Lower lobe of right lung (tissue), 2 donors: ENCODE measurements at places on chromosomes 6 and 20.

- DNase-seq, result no peak
- H3K27me3 ChIP-seq, result no peaks in the 10 kb centered on the region
- no peaks in the 10 kb centered on the region for H3K36me3 ChIP-seq
- H3K4me1 ChIP-seq, result no peaks in the 10 kb centered on the region
These were observed 27.4 kb downstream of the GLP1R start for GRCh38 chr6:39075807-39076622.

DNA sequence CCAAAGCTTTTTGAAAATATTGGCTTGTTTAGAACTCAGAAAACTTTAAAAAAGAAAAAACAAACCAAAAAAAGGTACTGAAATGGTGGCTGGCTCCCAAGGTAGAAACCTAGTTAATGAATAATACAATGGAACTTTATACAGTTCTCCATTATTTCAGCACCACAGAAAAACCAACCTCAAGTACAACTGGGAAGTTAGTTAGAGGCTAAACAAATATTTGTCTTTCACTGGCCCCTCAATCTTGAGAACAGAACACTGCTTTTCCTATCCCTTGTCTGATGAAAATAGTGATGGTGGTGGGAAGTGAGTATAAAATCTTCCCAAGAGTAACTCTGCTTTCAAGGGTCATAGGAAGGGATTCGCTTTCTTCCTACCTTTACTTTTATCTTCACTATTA is 126.5 kb downstream of the REV3L start:
- peaks cover 50% of the 10 kb centered on the region for H3K36me3 ChIP-seq
- H3K4me1 ChIP-seq, result peaks cover 12% of the 10 kb centered on the region
- no peak overlapping the region for H3K27ac ChIP-seq
- H3K27me3 ChIP-seq, result no peaks in the 10 kb centered on the region
- no peak for DNase-seq

- H3K36me3 ChIP-seq, result no peaks in the 10 kb centered on the region
- H3K27ac ChIP-seq, result no peak overlapping the region
- no peak for DNase-seq
- H3K27me3 ChIP-seq, result no peaks in the 10 kb centered on the region
- H3K4me1 ChIP-seq, result no peaks in the 10 kb centered on the region
- H3K4me3 ChIP-seq, result no peak overlapping the region
These were observed 104.4 kb upstream of the SYNCRIP start for GRCh38 chr6:85747093-85747492.

GRCh38 chr6:13011612-13012146 is 295.1 kb downstream of the PHACTR1 start:
- no peaks in the 10 kb centered on the region for H3K36me3 ChIP-seq
- H3K27ac ChIP-seq, result no peak overlapping the region
- H3K4me1 ChIP-seq, result peaks cover 28% of the 10 kb centered on the region
- H3K27me3 ChIP-seq, result peaks cover 17% of the 10 kb centered on the region
- DNase-seq, result no peak
- no peak overlapping the region for H3K4me3 ChIP-seq

GRCh38 chr6:16739329-16739801 is 21.9 kb downstream of the ATXN1 start:
- H3K4me3 ChIP-seq, result no peak overlapping the region
- no peaks in the 10 kb centered on the region for H3K27me3 ChIP-seq
- no peak for DNase-seq
